NCI-H2081 (cell line): ENCODE measurements at places on chromosomes 11 and 22.

- no peak for DNase-seq
These were observed 3.8 kb downstream of the PIM3 start for GRCh38 chr22:49964136-49965090.

- no peak for DNase-seq
These were observed 41.2 kb upstream of the GLYATL1 start for GRCh38 chr11:58898106-58898505.

DNA sequence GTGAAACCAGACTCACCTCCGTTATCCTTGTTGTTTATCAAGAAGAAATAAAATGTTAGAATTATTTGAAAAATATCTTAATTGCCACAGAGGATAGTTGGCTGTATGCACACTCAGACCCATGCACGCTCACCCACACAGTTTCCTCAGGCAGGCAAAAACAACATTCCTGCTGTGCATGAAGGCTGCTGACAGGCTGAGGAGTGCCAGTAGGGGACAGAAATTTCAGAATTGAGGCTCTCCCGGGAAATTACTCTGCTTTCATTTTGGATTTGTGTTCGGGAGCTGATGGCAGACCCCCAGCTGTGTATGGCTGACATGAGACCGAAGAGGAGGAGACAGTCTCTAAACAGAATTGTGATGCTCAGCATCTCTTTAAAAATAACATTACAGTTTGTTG, 87.5 kb downstream of the AMOTL1 start:
- DNase-seq: no peak

GRCh38 chr11:47971501-47971900, 8.9 kb upstream of the PTPRJ start:
- DNase-seq: no peak

- no peak for DNase-seq
These were observed 33.8 kb downstream of the RASSF10 start for GRCh38 chr11:13042873-13043342.
